H1 (cell line): ENCODE measurements at places on chromosomes 12 and 14. TPM values are rescaled to one million over a fixed set of nuclear protein-coding genes. Genes with fewer than 3 reads are reported as not detected.

- no peak for DNase-seq
Measured at GRCh38 chr12:94768398-94769046, 118.2 kb upstream of the TMCC3 start.

DNA sequence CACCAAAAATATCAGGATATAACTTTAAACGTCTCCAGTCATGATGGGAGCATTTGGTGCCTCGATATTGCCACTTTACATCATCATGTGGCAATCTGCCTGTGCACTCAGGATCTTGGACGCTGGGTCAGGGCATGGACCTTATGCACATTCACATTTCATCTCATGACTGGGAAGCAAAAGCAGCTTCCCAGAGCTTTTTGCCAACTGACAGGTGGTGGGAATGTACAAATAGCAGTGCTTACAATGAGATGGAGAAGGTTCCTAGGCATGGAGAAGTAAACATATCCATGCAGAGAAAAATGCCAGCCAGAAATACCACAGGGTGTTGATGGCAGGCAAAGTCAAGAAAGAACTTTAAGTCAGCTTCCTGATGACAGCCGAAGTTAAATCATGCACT lies 30.3 kb downstream of the EFCAB11 start:
- no peak for DNase-seq

DNA sequence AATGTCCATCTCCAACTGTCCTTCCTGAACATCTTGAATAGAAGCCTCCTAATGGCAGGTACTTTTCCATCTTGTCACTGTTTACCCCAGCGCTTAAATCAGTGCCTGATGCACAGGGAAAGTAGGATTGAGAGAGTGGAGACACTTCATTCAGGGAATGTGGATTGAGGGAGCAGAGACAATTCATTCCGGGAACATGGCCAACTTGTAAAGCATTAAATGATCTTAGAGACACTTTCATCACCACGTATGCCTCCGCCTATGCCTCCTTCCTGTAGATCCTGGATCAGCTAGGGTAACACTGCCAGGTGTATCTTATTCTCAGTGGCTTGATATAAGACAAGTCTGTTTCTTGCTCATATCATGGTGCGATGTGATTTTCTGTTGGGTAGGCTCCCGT lies 67.6 kb upstream of the CSRP2 start:
- DNase-seq: no peak

DNA sequence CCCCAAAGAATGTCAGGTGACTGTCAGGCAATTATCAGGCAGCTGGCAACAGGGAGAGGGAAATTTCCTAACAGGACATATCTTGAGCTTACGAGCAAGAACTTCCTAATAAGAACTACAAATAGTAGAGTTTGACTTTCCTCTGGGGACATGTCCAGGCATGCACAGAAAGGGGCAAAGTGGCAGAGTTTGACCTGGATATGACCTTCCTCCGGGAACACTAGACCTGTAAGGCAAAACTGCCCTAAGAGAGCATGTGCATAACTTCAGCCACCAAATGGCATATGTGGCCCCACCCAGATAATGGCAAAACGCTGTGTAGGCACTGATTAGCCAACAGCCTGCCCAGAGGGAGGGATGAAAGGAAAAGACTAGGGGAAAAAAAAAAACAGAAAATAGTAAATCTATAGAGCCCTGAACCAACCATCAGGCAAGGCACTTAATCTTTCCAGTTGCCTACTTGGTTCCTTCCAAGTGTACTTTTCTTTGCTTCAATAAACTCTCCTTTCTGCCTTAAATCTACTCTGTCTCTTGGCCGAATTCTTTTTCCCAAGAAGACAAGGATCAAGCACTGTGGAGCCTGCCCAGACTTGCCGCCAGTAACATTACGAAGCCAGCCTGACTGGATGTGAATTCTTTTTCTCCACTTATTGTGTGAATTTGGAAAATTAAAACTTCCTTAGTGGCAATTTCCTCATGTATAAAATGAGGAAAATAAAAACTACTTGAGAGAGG lies 164.1 kb downstream of the SPTSSA start:
- no peak for DNase-seq

DNA sequence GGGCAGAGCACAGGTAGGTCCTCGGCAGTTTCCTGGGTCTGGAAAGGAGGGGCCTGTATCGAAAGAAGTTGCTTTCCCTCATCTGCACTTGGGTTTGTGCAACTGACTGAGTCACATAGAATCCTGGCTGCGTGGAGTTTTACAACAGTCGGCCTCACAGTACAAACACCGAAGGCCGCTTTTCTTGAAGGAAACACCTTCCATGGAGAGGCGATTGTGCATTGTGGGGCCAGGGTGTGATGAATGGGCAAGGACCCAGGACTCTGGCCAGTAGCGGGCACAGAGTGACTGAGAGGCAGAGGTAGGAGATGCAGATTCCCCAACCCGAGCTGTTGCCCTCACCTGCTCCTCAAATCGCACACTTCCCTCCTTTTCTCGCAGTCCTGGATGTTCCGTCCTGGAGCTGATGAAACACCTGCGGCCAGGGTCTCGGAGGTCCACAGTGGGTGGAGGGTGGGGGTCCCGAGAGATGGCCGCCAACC lies 7.7 kb downstream of the CCND2 start:
- DNase-seq: no peak

GRCh38 chr14:34668111-34668510 lies 38.2 kb upstream of the SNX6 start:
- DNase-seq: no peak

DNA sequence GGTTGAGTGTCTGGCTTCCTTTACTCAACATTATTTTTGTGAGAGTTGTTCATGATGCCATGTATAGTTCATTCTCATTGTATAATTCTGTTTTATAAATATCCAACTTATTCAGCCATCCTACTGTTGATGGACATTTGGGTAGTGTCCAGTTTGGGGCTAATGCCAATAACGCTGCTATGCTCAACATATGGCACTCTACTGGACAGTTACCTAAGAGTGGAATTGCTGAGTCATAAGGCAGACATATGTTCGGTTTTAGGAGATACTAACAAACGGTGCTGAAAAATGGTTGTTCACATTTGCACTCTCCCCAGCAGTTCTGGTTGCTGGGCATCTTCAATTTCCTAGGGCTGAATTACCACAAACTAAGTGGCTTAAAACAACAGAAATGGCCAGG lies 28.7 kb upstream of the P2RX4 start:
- no peak for DNase-seq

A2M gene
- total RNA-seq: not detected in 2 replicates

DNA sequence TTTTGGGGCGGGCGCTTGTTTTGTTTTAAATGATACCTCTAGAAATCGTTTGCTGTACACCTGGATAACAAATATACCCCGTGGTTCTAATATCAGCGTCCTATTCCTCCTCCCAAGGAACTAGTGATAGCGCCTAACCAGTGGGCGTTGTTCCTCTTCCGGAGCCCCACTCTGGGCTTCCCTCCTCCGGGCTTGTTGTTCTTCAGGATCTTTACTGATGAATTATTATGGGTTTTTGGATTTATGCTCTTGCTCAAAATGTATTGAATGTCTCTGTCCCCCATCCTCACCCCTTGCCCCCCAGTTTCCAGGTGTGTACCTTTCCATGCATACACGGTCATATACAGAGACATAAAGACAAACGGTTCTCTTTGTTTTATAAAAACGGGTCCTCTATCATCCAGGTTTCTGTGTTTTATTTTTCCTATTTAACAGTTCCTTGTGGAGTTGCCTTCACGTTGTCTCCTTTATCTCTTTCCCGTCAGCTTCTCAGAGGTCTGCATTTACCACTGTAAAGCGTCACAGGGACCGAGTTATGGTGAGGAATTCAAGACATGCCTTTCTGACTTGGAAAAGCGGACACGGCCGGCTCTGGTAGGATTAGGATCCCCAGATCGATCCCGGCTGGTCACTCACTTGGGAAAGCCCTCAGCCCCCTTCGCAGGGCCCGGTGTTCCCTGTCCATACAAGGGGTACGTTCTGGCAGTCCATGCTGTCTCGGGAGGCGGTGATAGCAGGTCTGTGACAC lies 655 bp upstream of the PLEKHG3 start:
- no peak for DNase-seq

GRCh38 chr12:125111403-125111802 lies 46.2 kb downstream of the AACS start:
- DNase-seq: no peak

- no peak for DNase-seq
Measured at GRCh38 chr14:73955674-73956073, 5.6 kb downstream of the COQ6 start.

DNA sequence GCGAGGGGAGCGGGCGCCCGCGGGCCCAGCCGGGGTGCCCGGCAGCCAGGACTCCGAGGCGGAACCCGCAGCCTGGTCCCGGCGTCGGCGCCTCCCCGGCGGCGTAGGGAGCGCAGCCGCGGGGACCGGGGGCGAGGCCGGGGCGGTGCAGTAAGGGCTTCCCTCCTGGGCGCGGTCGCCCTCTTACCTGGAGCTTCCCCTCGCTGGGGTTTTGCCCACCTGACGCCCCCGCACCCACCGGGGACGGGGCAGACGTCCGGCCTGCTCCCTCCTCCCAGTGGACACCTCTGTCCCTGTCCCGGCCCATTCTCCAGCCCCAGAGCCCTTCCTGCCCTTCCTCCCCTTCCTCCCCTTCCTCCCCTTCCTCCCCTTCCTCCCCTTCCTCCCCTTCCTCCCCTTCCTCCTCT lies 413 bp upstream of the TUBA1C start:
- no peak for DNase-seq

AHSA1 gene
- 215 and 221 TPM in 2 replicates for total RNA-seq

- DNase-seq: peak; percentile 17
Measured at GRCh38 chr14:52663850-52664249, 31.5 kb downstream of the ERO1A start.

- peak; percentile 88 for DNase-seq
Measured at GRCh38 chr14:59919570-59920377, at the start of gene LRRC9. Gene LRRC9, plus strand, starts transcription at chr14:59920144.
